ENCODE measurements at places on chromosomes 2 and 18. TPM values are rescaled to one million over a fixed set of nuclear protein-coding genes. Genes with fewer than 3 reads are reported as not detected.
A peak's percentile ranks its signal among the peaks of the same experiment; 100 is the strongest.

GRCh38 chr18:42765302-42765701 is 350.2 kb downstream of the RIT2 start:
- no peaks in the 10 kb centered on the region for H3K36me3 ChIP-seq

DNA sequence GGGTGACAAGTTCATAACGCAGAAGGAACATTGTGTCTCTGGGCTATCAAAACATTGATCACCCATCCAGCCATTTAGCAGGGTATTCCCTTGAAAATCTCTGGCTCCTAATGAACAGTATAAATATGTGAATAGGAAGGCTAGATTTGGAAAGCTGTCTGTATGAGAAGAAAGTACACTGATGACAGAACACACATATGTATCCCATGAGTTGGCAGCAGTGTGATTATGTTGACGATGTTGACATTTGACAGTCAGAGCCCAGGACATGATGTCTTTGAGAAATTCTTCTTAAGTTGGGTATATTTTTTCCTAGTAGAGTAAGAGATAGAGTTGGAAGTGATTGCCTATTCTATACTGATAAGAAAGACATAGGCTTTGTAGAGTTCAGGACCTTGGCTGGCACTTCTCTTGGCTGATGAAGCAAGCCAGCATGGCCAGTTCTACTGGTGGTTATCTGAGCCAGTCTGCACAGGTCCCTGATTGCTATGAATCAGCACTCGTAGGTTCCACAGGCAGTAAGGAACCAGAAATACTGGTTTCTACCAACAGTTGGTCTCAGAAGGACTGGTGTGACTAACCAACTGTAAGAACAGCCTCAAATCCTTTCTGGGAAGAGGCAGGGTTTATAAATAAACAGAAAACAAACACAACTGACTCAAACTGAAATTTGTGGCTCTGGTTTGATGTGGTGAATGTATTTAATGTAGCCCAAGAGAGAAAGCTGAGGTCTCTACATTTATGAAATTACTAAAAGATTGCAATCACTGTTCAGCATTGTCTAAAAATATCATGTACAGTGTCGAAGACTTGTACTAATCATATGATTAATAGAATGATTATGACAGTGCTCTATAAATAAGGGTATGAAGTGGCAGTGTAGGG is 43.9 kb upstream of the RAPH1 start:
- H3K27ac ChIP-seq: peak overlapping the region; percentile 55
- no peaks in the 10 kb centered on the region for H3K36me3 ChIP-seq
- peak; percentile 91 for DNase-seq
- H3K27me3 ChIP-seq: no peaks in the 10 kb centered on the region
- peaks cover 31% of the 10 kb centered on the region for H3K4me1 ChIP-seq
- H3K4me3 ChIP-seq: no peak overlapping the region

DNA sequence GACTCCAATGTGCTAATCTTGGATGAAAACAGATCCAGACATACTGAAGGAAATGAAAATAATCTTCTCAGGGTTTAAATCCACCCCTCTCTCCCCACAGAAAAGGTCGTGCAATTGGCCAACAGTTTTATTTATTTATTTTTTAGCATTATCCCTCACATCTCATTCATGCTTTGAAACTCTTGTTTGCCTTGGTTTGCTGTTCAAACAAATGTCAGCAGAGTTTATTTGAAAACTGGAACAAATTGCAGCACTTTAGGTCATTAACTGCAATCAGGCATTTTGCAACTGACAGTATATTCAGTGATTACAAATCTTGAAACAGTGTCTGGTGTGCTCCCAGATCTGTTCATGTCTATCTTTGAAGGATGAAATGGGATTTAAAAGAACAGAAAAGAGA is 220.6 kb downstream of the SLC4A10 start:
- H3K4me3 ChIP-seq: no peak overlapping the region
- no peaks in the 10 kb centered on the region for H3K27me3 ChIP-seq
- DNase-seq: no peak

DNA sequence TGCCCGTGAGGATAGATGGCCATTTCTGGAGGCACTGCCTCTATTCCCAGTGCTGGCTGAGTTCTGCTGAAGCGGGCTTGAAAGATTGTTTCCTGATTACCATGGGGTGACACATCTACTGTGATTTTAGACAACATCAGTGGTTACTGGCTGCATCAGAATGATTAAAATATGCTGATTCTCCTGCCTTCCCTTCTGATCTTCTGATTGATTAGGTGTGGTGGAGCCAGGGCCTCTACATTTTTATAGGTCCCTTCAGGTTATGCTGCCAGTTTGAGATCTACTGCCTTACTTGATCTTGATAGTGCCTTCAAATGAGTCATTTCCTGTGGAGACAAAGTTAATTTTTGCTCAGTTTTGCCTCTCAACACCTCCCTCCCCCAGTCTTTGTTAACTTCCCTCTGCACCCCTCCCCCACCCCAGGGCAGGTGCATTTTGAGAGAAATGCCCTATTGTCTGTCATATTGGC is 31.6 kb upstream of the SNORC start:
- peaks cover 25% of the 10 kb centered on the region for H3K36me3 ChIP-seq
- no peak overlapping the region for H3K4me3 ChIP-seq
- DNase-seq: peak; percentile 26
- H3K27ac ChIP-seq: no peak overlapping the region
- peaks cover 10% of the 10 kb centered on the region for H3K4me1 ChIP-seq
- H3K27me3 ChIP-seq: no peaks in the 10 kb centered on the region

GRCh38 chr2:234863043-234863934 is 88.5 kb upstream of the SH3BP4 start:
- H3K36me3 ChIP-seq: no peaks in the 10 kb centered on the region
- H3K4me1 ChIP-seq: no peaks in the 10 kb centered on the region
- DNase-seq: peak; percentile 81
- H3K27me3 ChIP-seq: no peaks in the 10 kb centered on the region

- H3K27me3 ChIP-seq: no peaks in the 10 kb centered on the region
- no peaks in the 10 kb centered on the region for H3K4me1 ChIP-seq
- DNase-seq: no peak
- H3K27ac ChIP-seq: no peak overlapping the region
Observed at GRCh38 chr2:3644891-3645605, 13.0 kb upstream of the ALLC start.

DNA sequence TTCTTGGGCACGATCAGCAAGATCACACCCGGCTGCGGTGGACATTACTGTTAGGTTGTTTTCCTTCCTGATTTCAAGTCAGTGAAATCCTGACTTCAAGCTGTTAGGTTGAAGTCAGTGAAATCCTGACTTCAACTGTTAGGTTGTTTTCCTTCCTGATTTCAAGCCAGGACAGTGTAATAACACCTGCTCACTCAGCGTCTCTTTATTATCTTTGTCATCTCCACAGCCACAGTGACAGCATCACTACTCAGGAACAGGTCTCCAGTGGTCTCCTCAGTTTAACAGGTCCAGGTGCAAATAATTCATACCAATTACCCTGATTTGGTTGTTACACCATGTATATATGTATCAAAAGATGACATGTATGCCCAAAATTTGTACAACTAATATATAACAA is 208.1 kb upstream of the REG3G start:
- DNase-seq: no peak
- H3K4me3 ChIP-seq: no peak overlapping the region
- H3K36me3 ChIP-seq: no peaks in the 10 kb centered on the region

GRCh38 chr18:48832938-48833700 is 117.6 kb downstream of the SMAD7 start:
- DNase-seq: peak; percentile 78
- H3K4me1 ChIP-seq: peaks cover 55% of the 10 kb centered on the region
- H3K36me3 ChIP-seq: no peaks in the 10 kb centered on the region
- H3K27ac ChIP-seq: peak overlapping the region; percentile 74
- H3K4me3 ChIP-seq: peak overlapping the region; percentile 25

DNA sequence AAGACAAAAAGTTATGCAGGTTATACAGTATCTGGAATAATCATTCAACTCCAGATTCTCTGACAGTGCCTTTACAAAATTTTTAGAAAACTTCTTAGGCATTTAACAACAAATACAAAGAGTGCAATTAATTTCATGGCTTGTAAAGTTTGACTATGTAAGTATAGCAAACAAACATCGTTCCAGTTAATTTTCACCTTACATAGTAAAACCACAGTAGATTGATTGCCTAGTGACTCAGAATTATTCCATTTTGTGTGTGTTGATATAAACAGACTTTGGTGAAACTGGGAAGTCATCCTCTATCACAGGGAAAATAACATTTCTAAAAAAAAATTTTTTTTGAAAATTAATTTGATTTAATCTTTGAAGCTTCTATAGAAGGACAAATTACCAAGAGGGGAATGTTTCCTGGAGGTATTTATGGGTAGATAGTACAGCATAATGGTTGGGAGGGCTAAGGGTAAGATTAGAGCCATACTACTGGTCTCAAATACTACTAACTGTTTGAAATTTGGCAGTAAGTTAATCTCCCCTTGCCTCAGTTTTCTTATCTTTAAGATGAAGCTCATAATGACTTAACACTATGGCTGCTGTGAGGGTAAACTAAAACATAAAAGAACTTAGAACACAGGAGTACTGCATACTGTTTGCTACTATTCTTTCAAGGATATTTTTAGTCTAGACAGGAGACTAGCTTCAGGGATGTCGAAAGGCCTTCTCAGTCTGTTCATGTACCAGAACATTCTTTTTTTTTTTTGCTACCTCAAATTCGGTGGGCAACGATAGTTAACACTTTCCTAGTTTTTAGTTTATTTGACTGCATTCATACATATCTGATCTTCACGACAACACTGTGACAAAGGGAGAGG is 19.6 kb downstream of the NDUFAF7 start:
- peaks cover 76% of the 10 kb centered on the region for H3K36me3 ChIP-seq
- H3K27me3 ChIP-seq: no peaks in the 10 kb centered on the region
- H3K4me3 ChIP-seq: no peak overlapping the region
- no peak for DNase-seq
- H3K4me1 ChIP-seq: no peaks in the 10 kb centered on the region

Gene TTL
- polyA plus RNA-seq: 11.1 TPM

Gene SP110
- polyA plus RNA-seq: 11.1 TPM

Gene CAMKMT
- polyA plus RNA-seq: 6.9 TPM

Gene CSRNP3
- polyA plus RNA-seq: 1.2 TPM
